Muscle of arm (tissue), 14 donors: ENCODE measurements at places on chromosomes 13 and 19. TPM values are rescaled to one million over a fixed set of nuclear protein-coding genes. Genes with fewer than 3 reads are reported as not detected.
A peak's percentile ranks its signal among the peaks of the same experiment; 100 is the strongest.

Gene AMER2
- 0.07 TPM for polyA plus RNA-seq

Gene COMP
- 3.2 TPM for polyA plus RNA-seq

Gene SIGLEC8
- not detected for polyA plus RNA-seq

Gene ZNF578
- 2.3 TPM for polyA plus RNA-seq

Gene TEX26
- polyA plus RNA-seq = 0.66 TPM

Gene SRRM5
- 0.28 TPM for polyA plus RNA-seq

Gene ZNF606
- 12.3 TPM for polyA plus RNA-seq

Gene CCDC194
- not detected for polyA plus RNA-seq

Gene TMC4
- 7.8 TPM for polyA plus RNA-seq

DNA sequence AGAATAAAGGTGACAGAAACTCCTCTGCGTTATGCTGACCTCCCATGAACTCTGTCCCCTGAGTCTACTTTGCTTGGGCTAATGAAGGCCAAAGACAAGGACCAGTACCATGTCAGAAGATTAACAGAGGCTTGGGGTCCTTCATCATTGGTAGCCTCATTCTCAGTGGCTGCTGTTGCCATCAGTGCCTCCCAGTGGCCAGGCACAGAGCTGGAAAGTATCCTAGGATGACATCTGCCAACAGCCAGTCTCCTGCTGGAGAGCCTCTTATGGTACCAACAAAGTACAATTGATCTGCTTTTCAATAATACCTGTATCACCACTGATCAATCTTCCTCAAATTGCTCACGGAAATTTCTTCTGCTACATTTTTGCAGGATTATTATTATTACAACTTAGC lies 281.6 kb downstream of the DNAJC15 start:
- no peak for DNase-seq

DNA sequence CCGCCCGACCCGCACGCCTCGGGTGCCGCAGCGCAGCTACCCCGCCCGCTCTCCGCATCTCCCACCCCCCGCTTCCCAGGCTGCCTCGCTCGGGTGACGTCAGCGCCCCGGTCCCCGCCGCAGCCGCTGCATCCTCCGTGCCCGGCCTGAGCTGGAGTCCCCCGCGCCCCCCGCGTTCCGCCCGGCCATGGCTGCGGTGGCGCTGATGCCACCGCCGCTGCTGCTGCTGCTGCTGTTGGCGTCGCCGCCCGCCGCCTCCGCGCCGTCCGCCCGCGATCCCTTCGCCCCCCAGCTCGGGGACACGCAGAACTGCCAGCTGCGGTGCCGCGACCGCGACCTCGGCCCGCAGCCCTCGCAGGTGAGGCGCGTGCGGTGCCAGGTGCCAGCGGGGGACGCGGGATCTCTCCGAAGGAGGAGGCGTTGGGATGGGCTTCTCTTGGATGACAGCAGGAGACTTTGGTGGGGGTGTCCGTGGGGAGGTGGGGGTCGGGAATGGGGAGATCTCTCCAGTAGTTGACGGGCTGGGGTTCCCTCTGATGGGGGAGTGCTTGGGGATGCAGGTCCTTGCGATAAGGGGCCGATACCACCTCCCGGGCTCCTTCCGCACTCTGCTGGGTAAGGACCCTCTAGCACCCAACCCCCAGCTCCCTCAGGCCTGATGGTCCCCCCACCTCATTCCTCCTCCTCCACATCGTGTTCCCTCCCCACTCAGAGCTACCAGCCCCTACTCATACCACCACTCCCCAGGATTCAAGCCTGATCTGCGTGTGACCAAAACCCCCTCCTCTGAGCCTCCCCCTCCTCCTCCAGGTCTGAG lies at the start of gene TMEM59L:
TSS of gene TMEM59L (plus strand) at position 99 of the 817 bp plus-strand sequence. CDS start at position 188, 89 bp downstream.
- DNase-seq = no peak

GRCh38 chr13:102914339-102914930 lies 68.6 kb downstream of the ERCC5 start:
- DNase-seq = no peak

DNA sequence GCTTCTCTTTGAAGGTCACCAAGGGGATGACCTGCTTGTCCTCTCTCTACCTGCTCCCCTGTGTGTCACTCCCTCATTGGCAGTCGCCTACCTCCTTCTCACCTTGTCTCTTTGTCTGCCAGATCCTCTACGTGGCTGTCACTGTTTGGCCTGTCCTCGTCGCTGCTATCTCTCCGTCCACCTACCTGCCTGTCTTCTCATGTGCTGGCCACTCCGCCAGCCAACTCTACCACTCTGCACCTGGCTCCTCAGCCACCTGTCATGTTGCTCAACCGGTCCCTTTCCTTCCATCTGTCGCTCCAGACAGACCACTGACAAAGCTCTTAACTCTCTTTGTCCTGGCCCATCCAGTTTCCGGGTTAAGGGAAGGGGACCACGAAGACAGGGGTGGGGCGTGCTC lies at the start of gene KLK12:
TSS of gene KLK12 (minus strand) at position 299 of the 400 bp plus-strand sequence. CDS start 381 bp downstream, outside the sequence.
- no peak for DNase-seq

DNA sequence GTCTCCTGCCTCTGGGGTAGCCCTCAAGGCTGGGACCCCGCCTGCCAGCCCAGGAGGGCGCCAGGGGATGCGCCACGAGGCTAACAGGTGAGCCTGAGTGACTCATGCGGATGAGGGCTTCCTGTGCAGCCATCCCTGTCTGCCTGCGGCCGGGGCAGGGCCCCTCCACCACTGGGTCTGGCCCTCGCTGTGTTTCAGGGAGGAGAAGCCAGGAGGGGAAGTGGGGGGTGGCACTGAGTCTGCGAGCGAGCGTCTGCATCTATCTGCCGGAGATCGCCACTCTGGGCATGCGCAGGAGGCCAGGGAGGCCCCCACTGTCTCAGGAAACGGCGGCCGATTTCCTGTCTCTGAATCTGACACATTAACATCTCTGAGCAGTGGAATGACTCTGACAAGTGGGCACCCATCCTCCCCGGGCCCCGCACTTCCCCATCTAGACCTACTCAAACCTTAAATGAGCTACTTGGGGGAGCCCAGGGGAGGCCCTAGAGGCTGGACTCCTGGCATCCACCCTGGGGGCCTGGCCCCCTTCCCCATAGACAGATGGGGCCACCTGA lies 19.7 kb downstream of the RFX1 start:
- DNase-seq = peak; percentile 84

DNA sequence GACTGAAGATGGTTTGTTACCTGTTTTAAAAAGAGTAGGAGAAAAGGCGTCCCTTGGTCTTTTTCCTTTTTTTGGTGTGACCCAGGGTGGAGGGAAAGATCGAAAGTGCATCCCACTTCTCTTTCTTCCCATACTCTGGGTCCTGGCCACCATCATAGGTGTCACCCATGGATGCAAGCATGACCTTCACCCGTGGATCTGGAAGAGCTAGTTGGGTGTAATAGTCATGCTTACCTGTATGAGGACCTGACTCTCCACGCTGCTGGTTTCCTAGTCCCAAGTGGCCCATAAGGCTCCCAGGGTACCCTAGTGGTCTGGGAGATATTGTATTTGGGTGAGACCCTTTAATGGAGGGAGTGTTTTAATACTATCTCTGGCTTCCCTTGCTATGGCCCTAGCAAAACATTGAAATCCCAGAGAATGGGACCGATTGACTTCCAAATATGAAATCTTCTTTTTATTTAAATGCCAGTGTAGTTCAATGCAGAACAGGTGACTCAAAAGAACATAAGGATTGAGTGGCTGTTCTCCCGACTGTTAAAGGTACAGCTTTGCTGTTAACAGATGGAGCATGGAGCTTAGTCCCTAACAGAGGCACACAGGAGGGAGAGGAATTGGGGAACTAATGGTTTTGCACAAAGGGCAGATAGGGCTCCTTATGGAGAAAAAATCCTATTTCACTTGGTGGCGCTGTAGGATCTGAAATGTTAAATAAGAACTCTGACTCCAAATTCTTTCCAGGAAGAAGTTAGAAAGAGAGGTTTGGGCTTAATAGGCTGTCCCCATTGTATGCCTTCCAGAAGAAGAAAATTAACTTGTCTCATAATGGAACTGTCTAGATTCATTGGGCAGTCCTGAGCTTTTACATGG lies 7.0 kb upstream of the ZNF550 start:
- DNase-seq = no peak

- DNase-seq = no peak
These were observed at the start of gene RUBCNL for GRCh38 chr13:46387064-46387851. TSS of gene RUBCNL (minus strand) at chr13:46387252. CDS start at chr13:46372475, 14,777 bp downstream.

DNA sequence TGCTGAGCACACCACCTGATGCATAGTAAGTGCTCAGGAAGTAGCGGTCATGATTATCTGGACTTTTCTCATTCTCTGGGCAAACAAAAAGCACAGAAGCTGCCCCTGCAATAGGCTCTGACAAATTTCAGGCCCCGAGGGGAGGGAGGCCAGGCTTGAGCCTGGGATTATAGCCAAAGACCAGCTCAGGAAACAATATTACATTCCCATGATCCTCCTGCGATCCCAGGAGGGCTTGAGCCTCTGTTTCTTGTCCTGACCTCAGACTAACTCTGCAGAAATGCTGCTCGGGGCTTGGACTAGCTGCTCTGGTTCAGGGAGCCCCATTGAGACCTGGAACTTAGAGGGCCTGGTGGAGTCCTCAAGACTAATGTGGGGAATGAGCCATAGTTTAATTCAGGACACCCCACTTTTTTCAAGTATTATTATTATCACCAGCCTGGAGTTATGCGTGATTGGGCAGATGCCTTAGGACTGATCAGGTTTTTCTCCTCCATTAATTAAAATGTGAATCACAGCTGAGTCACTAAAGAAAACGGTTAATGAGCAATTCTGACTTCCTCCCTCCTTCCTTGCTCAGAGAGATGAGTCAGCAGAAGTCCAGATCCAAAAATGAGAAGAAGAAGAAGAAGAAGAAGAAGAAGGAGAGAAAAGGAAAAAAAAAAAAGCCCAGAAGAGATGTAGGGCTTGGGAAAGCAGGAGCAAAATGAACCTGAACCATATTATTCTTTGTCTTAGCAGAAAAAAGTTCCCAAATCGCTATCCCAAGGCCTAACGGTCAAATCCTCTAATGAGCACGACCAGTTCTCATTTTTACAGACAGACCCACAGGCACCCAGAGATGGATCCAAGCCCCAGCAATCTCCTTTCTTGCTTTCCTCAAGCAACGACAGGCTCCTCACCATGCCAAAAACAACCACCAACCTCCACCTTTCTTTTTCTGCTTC lies 107.2 kb downstream of the CACNA1A start:
- no peak for DNase-seq

DNA sequence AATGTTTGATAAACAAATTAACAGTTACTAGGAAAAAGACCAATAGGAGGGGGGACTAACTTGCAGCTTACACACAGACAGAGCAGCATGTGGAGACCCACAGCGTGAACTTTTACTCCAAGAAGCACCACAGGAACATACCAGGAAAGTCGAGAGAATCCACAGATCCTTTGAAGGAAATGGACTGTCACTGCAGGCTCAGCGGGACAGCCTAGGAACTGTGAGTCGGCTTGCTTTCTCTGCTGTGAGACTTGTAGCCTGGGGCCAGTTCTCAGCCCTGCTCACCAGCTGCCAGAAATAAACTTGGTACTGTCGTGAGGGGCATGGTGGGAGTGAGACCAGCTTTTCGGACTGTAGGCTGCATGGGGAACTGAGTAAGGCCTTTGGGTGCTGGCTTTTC lies 1211.5 kb downstream of the PCDH17 start:
- no peak for DNase-seq

DNA sequence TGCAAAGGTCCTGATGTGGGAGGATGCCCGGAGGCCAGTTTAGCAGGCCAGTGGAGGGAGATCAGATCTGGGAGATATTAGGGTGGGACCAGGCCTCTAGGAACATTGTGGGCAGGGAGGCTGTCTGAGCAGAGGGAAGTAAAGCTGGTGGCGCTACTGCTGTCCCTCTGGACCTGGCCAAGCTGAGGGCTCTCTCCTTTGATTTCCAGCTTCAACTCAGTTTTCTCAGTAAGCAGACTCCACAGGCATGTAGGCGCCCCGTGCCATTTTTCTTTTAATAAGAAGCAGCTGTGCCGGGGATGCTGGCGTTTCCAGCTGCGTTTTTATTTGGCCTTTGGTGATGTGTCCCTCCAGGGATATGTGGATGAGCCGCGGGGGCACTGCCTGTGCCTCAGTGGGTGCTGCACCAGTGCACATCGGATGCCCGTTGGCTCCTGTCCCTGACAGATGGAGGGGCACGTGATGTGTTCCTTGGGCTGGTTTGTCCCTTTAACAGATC lies 6.7 kb downstream of the DNM2 start:
- no peak for DNase-seq

GRCh38 chr13:109816808-109817203 lies 30.4 kb upstream of the IRS2 start:
- DNase-seq = no peak

DNA sequence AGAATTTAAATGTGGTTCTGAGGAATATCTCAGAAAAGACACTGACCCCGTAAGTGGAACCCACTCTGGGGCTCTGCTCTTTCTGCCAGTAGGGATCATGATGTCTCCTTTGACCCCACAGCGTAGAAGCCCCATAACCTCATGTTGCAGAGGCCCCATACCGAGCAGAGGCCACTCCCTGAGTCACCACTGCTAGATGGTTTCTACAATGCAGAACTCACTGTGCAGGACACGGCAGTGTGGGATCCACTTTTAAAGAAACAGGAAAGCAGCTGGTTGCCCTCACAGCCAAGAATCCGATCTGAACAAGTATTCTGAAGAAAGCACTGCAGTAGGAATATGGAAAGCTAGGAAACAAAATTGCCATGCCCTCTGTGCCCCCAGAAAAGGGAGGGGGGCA lies 4.2 kb downstream of the SLC7A1 start:
- no peak for DNase-seq

GRCh38 chr19:53254411-53255341 lies at the start of gene ZNF677:
TSS of gene ZNF677 (minus strand) at chr19:53254873. CDS start at chr19:53251550, 3,323 bp downstream.
- peak; percentile 89 for DNase-seq

- no peak for DNase-seq
These were observed 305.1 kb downstream of the KCNRG start for GRCh38 chr13:50320271-50320862.

GRCh38 chr13:96958286-96958891 lies 35.9 kb downstream of the OXGR1 start:
- DNase-seq = peak; percentile 25

DNA sequence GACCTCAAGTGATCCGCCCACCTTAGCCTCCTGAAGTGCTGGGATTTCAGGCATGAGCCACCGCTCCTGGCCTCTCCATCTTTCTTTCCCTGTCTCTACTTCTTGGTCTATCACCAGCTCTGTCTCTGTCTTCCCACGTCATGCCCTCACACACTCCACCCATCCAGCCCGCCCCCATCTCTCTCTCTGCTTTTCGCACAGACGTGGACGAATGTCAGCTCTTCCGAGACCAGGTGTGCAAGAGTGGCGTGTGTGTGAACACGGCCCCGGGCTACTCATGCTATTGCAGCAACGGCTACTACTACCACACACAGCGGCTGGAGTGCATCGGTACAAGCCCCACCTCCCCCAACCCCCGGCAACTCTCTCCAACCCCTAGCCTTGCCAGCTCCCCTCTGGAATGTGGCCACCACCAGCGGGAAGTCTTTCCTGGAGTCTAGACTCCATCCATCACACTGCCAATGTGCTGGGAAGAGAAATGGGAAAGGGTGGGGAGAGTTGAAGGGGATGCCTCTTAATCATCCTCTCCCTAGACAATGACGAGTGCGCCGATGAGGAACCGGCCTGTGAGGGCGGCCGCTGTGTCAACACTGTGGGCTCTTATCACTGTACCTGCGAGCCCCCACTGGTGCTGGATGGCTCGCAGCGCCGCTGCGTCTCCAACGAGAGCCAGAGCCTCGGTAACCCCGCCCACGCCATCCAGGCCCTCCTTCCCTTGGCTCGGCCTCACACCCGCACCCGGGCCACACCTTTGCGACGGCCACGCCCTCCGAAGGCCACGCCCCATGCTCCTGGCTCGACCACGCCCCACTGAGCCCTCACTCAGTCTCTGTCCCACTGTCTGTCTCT lies 22.5 kb downstream of the LTBP4 start:
- no peak for DNase-seq

- DNase-seq = no peak
These were observed 1342.6 kb upstream of the SPRY2 start for GRCh38 chr13:81683521-81683920.
